ENCODE measurements at places on chromosomes 2 and 18.

DNA sequence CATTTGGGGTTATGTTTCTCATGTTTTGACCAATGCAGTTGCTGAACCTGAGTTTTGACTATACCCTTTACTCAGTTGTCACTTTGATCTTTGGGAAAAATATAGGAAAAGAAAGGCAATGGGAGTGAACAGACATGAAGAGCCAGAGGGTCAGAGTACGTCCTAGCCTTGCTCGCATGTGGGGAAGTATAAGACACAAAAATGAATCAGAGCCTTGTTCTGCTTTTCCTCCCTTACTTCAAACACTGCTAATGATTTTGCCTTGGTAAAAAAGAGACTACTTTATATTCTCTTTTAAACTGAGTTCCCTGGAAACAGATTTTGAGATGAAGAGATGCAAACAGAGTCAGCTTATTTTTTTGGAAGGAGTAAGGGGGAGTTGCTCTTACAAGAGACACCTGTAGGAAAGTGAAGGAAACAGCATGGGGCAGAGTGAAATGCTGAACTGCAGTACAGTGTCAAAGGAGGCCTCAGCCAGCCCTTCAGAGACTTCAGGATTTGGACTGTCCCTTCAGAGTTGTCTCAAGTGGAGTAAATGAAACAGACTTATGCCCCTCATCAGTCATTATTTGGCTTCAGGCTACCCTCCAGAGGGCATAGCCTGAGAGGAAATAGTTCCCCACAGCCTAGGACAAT lies 11.1 kb upstream of the FAP start:
- DNase-seq = no peak

DNA sequence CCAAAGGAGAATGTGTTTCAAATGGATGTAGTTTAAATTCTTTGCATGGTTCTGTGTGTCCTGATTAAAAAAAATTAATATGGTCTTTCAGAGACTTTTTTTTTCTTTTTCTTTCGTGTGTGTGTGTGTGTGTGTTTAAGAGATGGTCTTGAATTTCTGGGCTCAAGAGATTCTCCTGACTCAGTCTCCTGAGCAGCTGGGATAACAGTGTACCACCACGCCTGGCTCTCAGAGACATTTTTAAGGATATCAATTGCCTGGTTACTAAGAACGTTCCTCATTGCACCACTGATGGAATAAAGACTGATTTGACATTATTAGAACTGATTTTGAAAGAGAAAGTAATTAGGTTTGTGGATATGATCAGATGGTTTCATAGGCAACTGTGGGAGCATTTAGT lies 163.8 kb upstream of the SMAD7 start:
- no peak for DNase-seq

DNA sequence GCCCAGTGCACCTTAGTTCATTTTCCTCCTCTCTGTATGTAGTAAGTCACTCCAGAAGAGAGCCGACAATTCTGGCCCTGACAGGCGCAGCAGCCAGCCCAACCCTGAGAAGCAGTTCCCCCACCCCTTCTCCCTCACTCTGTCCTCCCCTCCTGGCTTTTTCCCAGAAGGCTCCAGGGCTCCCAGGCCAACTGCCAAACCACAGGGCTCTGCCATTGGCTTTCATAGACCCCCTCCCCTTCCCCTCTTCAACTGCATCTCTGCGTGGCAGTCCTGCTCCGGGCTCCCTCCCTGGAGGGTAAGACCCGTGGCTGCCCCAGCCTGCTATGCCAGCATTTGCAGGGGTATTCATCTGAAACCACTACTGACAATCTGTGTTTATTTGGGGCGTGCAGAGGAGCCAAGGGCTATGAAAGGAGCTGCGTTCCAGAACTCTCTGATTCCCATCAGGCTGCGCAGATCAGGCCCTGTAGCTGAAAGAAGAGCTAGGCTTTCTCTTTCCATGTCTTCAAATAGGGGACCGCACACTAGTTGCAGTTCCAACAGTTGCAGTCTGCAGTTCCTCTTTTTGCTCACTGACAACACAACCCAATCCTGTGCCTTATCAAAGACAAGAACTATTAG lies 388.6 kb upstream of the TNP1 start:
- DNase-seq = peak; percentile 97

- DNase-seq = no peak
Measured at GRCh38 chr2:30179536-30179935, 32.7 kb downstream of the YPEL5 start.

DNA sequence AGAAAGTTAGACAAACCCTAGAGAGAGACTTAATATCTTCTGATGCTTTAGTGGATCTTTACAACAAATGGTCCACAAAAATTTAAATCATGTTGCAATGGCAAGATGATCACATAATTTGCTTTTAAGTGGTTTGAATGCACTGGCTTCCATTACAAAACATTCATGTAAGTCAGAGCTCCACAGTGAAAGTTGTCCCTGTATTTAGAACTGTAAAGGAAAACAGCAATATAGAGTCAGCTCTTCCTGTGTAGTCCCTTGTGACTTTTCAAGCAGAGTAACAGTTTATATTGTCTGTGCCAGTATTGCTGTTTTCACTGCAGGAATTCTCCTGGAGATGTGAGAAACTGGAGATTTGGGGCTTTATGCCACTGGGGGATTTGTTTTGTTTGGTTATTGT lies 77.7 kb downstream of the MEIS1 start:
- DNase-seq = no peak

GRCh38 chr2:64866797-64867196 lies 122.4 kb upstream of the SLC1A4 start:
- DNase-seq = peak; percentile 18

DNA sequence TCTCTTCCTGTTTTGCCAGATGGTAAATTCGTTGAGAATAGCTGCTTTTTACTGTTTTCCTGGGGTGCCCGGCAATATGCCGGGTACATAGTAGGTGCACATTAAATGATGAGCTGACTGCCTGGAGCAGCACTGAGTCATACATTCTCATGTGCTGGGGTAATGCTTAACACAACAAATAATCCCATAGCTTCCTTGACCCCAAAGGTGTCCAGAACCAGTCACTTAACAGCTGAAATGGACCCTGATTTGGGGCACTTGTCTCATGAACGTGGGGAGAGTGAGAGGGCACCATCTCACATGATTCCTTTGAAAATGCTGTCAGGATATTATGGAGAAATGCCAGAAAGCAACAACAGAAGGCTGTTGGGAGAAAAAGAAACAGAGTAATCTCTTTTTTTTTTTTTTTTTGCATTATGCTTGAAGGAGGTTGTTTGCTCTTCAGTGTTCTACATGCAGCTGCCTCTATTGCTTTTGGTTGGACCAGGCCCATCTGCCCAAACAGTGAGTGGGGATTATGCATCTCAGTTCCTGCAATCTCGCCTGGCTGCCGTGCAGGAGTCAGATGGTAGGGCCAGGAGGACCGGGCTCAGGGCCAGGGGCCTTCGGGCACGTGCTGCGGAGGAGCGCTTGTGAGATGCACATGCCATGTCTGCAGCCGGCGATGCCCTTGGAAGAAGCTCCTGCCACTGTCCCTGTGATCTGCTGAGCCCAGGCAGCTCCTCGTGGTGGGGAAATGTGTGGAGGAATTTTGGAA lies 162.1 kb downstream of the SH3RF3 start:
- no peak for DNase-seq

DNA sequence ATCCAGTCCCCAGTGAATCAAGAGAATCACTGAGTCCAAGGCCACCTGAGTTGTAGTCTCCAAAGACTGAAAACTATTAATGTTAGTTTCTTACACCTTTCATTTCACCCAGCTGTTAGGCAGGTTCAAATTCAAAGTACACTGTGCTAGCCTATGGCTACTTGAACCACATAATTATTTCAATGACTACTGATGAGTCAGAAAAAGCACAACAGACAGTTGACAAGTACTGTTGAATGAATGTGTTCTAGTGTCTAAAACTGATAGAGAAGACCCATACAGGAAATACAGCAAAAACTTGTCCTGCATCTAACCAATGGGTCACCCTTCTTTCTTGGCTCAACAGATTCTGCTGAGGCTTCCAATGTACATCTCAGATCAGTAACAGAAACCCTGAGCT lies 160.9 kb downstream of the MYO5B start:
- no peak for DNase-seq

DNA sequence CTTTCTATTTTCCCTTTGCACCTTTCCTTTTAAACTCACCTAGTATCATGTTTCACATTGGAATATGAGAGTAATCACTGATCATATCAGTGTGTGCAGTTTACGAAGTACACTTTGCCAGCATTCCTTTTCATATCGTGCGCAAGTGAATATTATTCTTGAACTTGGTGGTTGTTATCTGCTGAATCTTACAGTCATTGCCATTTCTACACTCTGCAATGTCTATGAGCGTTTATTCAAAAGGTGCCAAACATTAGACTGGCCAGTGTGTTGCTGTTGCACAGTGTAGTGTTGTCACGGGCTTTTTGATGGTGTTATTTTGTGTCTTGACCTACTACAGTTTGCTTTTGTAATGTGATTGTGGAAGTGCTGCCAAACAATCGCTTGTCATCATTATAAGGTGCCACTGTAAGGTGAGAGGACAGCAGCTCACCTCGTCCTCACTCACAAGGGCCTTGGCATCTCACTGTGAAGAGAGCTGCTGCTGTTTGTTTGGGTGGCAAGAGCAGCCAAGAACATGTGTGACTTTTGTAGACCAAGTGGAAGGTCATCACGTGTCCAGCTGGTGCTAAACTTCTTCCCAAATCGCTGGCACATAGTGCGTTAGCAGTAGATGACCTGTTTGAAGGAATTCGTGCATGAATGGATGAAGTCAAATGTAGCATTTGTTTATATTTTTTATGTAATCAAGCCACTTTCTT lies 113.3 kb downstream of the MYO1B start:
- no peak for DNase-seq

GRCh38 chr2:215531284-215531683 lies 95.4 kb upstream of the FN1 start:
- DNase-seq = no peak

- no peak for DNase-seq
Measured at GRCh38 chr18:37304012-37304680, 261.5 kb downstream of the CELF4 start.

DNA sequence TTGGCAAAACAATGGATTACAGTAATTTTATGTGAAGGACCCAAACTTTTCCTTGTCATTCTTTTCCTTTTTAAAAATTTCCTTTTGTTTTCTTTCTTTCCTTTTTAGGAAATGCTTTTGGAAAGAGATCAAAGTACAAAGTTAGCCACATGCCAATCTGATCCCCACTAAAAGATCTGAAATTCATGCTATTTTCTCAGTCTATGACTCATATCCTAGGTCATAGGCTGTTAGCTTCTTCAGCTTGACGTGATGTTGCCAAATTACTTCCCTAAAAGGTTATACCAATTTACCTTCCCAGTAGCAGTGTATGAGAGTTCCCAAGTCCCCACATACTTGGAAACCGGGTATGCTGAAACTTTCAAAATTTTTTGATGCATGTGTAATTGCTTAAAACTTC lies 355.3 kb downstream of the INSIG2 start:
- DNase-seq = peak; percentile 59

GRCh38 chr2:233349005-233349998 lies 5.0 kb upstream of the DGKD start:
- no peak for DNase-seq

DNA sequence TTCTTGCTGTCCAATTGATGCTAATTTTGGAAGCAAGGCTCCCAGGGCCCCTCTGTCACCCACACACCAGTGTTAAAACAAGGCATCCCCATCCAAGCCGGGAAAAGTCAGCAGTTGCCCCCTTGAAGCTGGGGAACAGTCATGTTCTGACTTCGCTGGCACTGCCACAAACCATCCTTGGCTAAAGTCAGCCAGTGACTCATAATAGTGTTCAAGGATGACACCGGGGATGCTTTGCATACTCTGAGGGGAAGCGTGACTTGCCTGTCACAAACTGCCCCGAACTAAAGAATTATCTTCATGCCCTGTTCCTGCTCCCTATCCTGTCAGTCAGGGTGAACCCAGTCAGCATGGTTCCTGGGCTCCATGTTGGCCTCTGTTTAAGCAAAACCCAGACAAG lies 37.0 kb downstream of the TGFA start:
- DNase-seq = no peak

DNA sequence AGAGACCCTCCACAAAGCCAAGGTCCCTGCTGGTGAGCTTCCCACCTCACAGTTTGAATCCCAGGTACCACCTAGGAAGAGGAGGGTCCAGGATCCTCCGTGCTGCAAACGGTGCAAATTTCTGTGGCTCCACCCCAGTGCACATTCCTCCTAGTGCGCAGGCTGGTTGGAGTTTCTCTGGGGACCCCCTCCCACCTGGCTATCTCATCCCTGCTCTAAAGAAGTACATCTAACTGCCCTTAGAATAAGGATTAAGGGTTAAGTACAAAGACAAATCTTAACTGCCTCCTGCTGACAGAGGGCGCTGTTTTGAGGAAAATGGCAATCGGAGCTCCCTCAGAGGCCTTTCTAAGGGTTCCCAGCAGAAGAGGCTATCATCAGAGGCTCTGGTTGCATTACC lies 109.6 kb upstream of the FSIP2 start:
- peak; percentile 50 for DNase-seq

DNA sequence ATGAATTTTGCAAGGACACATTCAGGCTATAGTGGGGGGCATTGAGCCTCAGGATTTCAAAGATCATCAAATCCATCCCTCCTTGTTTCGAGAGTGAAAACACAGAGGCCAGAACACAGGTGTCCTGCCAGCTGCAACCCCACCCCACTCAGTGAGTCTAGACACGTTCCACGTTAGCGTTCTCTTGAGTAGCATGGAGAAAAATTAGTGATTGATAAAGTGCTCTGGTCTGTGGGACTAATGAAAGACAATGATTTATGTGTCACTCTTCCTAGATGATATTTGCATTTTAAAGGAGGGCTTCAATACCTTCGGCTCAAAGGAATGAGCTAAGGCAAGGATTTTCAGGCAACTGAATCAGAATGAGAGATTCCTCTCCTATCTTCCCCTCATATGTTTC lies 43.8 kb downstream of the SLC4A3 start:
- DNase-seq = no peak

GRCh38 chr2:233037078-233037477 lies 4.6 kb downstream of the NEU2 start:
- no peak for DNase-seq

GRCh38 chr18:33812186-33812585 lies 234.2 kb downstream of the ASXL3 start:
- DNase-seq = no peak

- no peak for DNase-seq
Measured at GRCh38 chr2:201343559-201343958, 13.6 kb downstream of the FLACC1 start.

GRCh38 chr18:7157760-7158159 lies 40.2 kb upstream of the LAMA1 start:
- DNase-seq = peak; percentile 3

DNA sequence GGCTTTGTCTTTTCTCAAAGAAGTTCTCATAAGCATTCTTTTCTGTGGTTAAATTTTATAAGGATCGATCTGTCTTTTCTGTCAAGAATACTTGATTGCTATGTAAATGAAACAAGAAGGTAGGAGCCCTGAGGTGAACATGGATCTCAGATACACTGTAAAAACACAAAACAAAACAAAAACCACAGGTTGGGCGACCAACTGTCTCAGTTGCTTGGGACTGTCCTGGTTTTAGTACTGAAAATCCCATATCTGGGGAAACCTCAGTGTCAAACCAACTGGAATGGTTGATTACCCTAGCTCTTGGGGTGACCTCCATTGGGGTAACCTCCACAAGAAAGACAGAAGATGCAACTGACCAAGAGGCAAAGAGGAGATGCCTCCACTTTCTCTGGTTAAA lies 55.8 kb upstream of the TMEM178A start:
- no peak for DNase-seq

GRCh38 chr2:166651991-166652390 lies 157.9 kb upstream of the SCN7A start:
- DNase-seq = no peak

Data from OCI-M1 (cell line).